Activated T-helper 1 cell treated with anti-CD3 and anti-CD28 coated beads, Interleukin-12 subunit alpha, Interleukin-12 subunit beta, Interleukin-2, Interleukin-4 antibody, amounts not matched to agents 30 ng/mL and 10 ng/mL and 1 ng/mL, durations not matched to agents 14 hours and 24 hours and 36 hours (primary cell): ENCODE measurements at places on chromosomes 5 and 9.

DNA sequence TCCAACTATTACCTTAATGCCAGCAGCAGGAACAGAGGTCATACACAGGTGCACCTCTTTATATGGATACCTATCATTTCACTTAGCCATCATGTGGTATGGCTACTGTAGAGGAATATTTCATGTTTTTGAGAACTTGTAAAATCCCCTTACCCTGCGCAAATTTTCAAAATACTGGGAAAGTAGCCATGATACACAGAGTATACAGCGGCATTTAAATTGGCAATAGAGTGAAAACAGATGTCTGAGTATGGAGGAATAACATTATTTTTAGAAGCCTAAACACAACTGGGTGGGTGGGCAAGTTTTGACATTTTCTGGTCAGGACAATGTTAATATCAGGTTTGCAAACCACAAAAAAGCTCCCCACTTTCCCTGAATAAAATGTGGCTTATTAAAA lies 109.5 kb downstream of the SMIM23 start:
- DNase-seq: no peak

DNA sequence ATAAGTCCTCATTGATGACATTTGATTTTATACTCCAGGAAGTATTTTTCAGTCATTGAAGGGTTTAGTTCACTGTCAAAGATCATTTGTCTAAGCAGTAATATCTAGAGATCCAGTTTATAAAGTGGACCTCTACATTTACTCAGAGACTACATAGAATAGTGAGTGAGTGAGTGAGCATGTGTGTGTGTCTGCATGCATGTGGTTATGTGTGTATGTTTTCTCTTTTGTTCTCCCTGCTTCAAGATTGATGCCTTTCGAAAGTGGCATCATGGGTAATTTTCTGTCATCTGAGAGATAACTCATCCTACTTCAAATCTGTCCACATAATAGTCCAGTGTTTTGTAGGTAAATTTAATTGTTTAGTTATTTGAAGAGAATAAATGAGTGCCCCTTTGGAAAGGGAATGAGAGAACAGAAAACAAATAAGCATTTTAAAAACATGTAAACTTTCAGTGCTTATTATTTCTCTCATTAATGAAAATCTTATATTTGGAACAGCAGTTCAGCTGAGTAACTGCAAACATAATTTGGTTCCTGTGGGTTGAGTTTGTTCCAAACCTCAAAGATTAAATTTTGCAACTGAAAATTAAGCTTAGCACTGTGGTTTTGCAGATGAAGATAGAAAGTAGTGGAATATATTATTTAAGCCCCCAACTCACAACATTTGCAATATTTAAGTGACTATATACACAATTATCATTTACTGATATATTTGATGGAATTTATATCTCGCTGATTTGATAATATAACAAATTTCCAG lies 1295.1 kb upstream of the C9orf72 start:
- DNase-seq: no peak

DNA sequence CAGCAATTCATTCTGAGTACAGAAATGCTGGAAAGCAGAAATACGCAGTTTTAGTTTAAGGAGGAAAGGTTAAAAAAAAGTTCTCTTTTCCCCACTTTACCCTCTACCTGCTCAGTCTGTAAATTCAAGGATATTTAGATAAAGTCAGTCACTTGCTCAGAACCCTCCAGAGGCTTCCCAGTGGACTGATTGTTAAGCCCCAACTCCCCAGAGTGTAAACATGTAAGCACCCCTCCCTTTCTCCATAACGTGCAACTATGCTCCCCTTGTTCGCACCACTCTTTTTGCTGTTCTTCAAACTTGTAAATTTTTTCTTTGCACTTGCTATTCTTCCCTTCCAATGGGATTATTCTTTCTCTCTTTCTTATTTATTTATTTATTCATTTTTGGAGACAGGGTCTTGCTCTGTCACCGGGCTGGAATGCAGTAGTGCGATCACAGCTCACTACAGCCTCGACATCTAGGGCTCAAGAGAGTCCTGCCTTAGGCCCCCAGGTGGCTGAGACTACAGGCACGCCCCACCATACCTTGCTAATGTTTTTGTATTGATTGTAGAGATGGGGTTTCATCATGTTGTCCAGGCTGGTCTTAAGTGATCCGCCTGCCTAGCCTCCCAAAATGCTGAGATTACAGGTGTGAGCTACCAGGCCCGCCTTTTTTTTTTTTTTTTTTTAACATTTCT lies 32.5 kb upstream of the ERBIN start:
- no peak for DNase-seq

DNA sequence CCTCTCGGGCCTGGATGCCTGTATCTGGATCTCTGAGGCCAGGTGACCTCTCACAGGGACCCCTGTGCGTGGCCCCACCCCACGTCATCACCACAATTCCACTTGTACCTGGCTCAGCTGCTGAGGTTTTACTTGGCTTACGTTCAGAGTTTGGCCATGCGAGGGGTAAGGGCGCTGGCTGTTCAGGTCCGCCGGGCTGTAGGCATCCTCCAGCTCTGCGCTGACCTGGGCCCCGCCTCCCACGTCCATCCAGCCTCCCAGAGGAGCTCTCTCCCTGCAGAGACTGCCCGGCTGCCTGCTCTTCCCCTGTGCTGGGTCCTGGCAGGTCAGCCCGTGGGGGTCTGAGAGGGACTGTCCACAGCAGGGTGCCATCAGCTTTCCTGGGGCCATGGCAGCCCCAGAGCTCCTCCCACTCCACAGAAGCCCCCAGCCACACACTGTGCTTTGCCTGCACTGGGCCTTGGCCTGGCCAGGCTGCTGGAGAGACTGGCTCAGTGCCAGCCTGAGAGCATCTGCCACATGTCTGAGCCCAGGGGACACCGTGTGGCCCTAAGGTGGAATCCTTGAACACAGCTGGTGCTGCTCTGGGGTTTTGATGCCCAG lies 43.6 kb downstream of the SLC6A3 start:
- no peak for DNase-seq

DNA sequence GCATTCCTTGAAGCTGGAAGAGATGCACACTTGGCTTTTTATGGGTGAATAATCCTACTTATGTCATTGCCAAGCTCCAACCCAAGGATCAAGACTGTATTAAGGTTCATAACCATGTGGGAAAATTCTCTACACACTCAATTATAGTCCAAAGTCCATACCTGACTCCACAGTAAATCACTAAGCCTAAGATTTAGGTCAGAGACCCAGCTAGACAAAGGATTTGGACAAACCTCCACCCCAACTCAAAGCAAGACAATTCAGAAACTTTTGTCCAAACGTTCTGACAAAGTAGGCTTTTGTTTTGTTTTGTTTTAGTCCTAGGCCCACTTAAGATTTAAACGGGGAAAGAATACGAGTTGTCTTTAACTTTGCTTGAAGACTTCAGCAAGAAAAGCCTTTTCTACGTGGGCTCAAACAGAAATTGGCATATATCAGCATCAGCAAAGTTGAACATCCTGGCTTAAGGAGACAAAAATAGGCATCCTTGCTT lies 1.7 kb downstream of the MEGF9 start:
- DNase-seq: no peak

- no peak for DNase-seq
These were observed 133.5 kb downstream of the FAM114A2 start for GRCh38 chr5:153905219-153905618.

DNA sequence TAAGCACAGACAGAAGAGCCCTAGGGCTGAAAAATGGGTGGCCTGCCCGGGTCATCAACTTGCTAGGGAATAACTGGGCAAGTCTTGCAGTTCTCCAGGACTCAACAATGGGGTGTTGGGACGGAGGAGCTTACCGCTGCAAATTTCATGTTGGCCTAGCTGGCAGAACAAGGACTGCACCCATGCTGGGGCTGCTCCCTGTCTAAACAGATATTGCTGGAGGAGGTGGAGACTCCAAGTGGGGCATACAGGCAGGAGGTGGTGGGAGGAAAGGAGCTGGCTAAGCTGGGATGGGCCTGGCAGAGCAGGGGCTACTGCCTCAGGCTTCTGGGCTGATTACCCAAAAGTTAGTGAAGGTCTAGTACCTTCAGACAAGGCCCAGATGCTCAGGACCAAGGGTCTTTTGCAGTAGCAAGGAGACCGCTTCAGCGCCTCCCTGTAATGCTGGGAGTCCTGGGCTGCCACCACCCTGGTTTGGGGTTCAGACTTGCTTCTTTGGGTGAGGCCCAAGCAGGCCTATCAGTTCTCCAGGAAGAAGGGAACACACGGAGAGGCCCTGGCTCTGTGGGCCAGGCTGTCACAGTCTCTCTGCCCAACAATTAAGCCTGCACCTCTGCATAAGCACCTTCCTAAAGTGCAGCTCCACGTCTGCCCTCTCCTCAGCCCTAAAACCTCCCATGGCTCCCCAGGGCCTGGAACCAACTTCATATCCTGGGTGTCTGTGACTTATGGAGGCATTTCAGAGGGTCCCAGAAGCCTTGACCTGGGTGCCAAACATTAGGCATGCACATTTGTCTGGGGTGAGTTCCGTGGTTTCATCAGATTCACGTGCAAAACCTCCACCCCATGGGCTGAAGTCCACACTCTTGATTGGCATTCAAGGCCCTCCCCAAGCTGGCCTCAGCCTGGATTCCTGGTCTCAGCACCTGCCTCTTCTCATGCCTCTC lies 24.2 kb upstream of the KIF12 start:
- no peak for DNase-seq

- DNase-seq: no peak
These were observed 15.6 kb downstream of the FOXI1 start for GRCh38 chr5:170121321-170121720.

DNA sequence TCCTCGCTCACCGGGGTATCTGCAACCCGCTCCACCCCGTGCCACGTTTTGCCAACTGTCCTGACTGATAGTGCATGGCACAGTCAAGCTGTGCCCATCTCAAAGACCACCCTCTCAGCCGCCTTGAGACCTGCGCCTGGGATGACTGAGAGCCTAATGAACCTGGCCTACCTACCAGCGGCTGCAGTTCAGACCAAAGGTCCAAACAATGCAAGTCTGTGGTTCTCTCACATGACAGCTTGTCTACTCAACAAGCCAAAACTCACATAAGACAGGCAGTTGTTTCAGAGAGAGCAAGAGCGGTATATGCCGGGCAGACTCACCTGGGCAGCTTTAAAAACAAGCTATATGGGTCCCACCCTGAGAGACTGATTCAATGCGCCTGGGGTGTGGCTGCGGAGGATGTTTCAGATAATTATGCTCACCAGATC lies 70.5 kb downstream of the EPB41L4B start:
- no peak for DNase-seq

- no peak for DNase-seq
These were observed 246.0 kb downstream of the YTHDC2 start for GRCh38 chr5:113759505-113759904.

GRCh38 chr5:52392321-52392720 lies 395.4 kb upstream of the ITGA1 start:
- no peak for DNase-seq

DNA sequence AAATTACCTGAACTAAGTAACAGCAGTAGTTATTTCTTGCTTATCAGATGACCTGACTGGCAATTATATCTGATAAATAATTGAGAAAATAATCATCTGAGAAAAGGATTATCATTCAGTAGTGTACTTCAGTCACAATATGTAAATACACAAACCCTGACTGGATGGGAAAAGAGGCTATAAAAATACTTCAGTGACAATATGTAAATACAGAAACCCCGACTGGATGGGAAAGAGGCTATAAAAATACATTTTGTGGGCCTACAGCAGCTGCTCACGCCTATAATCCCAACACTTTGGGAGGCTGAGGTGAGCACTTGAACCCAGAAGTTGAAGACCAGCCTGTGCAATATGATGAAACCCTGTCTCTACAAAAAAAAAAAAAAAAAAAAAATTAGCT lies 11.1 kb downstream of the UBAP2 start:
- no peak for DNase-seq

GRCh38 chr5:120139039-120139438 lies 325.1 kb upstream of the PRR16 start:
- no peak for DNase-seq

- DNase-seq: no peak
These were observed 6.8 kb downstream of the LSM11 start for GRCh38 chr5:157750320-157750719.

DNA sequence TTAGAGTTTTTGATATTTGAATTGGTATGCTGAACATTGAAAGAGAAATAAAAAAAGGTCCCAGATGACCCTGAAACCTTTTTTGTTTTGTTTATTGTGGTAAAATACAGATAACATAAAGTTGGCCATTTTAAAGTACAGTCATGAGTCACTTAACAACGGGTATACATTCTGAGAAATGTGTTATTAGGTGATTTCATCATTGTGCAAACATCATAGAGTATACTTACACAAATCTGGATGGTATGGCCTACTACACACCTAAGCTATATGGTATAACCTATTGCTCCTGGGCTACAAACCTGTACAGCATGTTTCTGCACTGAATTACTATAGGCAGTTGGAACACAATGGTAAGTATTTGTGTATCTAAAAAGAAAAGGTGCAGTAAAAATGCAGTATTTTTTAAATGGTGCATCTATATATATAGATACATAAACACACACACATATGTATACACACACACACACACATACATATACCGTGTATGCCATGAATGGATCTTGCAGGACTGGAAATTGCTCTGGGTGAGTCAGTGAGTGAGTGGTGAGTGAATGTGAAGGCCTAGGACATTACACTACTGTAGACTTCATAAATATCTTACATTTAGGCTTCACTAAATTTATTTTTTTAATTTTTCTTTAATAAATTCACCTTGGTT lies 31.0 kb downstream of the TTC1 start:
- no peak for DNase-seq

DNA sequence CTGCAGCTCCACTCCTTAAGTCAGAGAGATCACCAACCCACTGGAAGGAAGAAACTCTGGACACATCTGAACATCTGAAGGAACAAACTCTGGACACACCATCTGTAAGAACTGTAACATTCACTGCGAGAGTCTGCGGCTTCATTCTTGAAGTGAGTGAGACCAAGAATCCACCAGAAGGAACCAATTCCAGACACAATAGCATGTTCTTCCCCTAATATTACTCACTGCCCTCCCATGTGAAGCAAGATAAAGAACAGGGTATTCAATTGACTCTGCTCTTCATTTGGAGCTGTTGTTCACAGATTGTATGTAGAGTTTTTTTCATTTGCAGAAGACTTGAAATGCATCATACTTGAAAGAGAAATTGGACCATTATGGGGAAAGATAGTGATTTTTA lies 10.8 kb downstream of the SAXO1 start:
- no peak for DNase-seq

- DNase-seq: no peak
These were observed 104.5 kb downstream of the RGS3 start for GRCh38 chr9:113568081-113568435.

DNA sequence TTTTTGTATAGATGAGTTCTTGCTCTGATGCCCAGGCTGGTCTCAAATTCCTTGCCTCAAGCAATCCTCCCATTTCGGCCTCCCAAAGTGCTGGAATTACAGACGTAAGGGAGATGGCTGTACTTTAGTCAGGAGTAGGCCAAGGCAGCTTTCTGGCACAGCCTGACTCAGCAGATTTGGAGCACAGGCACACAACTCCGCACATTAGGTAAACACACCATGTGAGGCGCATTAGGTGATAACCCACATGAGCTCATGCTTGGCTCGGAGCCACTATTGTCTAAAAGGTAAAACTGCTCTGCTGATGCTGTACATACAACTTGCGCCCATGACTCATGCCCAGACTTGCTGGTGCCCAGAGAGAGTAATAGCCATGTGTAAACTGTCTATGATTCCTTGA lies 1157.9 kb downstream of the TAF11L14 start:
- DNase-seq: no peak
